ENCODE measurements at places on chromosomes 5 and 9.

GRCh38 chr9:121478816-121479676 lies 20.6 kb downstream of the GGTA1 start:
- no peak for DNase-seq

DNA sequence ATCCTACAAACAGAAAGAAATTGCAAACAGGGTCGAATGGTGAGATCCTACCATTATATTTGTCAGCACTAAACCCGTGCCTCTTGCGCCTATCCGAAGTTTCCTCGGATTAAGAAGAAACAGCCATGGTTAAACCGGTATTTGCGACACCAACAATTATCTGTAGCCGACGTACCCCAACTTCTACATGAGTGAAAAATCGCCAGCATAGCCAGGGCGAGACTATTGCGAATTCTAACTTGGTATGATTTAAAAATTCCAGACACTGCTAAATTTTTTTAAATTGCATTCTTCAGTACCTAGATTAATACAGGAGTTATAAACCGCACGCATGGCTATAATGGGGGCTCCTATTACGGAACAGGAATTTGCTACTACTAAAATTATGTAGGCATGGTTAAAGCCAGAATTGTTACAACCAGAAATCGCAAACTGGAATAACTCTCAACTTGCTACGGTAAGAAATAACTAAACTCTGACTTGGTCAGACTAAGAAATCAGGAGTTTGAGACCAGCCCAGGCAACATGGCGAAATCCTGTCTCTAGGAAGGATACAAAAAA lies 25.3 kb upstream of the ANXA2R start:
- no peak for DNase-seq

GRCh38 chr5:123441408-123441807 lies 18.2 kb upstream of the CEP120 start:
- no peak for DNase-seq

GRCh38 chr9:87212605-87213021 lies 265.3 kb upstream of the GAS1 start:
- no peak for DNase-seq

DNA sequence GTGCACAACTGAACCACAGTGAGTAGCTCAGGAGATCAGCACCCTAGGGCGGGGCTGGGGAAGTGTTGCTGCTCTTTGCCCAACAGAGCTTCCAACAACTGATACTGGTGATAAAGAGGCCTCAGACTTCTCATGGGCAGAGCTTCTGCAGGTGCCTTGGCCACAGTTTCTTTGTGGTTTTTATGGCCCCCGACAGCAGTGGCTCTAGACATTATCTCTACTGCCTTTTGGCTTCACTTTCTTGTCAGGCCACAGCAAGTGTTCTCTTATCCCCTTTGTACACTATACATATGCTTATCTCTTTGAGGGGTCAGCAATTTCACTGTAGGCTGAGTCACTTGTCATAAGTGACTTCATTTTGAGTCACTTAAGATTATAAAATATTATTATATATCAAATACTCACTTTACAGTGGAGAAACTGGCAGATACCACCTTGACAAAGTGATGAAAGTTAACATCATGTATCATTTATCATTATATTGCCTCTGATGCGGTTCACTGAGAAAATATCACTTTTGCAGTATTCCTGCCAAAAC lies 90.9 kb upstream of the COX7C start:
- DNase-seq: no peak

- DNase-seq: no peak
These were observed 18.5 kb upstream of the SNX2 start for GRCh38 chr5:122756264-122756911.

GRCh38 chr9:107706701-107707427 lies 217.3 kb upstream of the KLF4 start:
- no peak for DNase-seq

DNA sequence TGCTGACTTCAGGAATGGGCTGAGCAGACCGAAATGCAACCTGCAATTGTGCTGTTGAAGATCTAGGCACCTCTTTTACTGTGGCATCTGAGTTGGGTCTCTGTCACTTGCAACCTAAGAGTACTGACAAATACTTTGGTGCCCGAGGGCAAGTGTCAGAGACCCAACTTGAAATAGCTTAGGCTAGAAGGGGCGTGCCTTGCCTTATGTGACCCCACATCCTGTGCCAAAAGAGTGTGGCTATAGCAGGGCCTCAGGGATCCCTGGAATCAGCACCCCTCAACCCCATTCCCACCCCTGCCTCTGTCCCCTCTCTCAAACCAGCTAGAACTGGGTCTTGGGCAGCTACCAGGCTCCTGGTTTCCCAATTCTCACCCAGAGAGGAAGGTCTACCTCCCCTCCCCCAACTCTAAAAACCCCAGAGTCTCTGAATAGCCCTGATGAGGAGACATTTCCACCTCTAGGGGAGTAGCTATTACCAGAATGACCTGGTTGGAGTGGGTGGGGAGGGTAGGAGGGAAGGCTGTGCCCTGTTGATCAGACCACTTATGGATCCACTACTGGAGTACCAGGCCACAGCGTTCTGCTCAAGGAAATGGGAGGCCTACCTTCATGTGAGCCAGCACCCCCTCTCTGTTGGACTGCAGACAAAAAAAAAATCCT lies 17.5 kb downstream of the RAI14 start:
- DNase-seq: no peak

GRCh38 chr5:17157916-17158529 lies 59.4 kb upstream of the BASP1 start:
- DNase-seq: no peak

- DNase-seq: no peak
These were observed 119.8 kb upstream of the TBC1D2 start for GRCh38 chr9:98375138-98375726.

- DNase-seq: no peak
These were observed 9.4 kb upstream of the DDX41 start for GRCh38 chr5:177526191-177526590.

- no peak for DNase-seq
These were observed 63.5 kb upstream of the MOCS2 start for GRCh38 chr5:53173083-53173482.

DNA sequence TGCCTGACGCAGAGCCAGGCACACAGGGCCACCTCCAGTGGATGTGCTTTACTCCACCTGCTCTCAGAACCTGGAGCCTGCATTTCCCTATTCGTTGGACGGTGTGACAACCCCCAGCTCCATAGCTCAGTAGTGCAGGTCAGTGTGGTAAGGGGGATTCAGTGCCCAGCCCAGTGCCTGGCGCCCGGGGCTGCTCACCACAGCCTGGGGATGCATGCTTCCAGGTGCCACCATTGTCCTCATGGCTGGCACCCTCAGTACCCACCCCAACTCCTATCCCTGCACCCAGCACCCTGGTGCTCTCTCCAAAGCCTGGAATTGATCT lies 32.8 kb upstream of the ADAMTS2 start:
- no peak for DNase-seq

GRCh38 chr9:102975251-102975650 lies 19.9 kb upstream of the CYLC2 start:
- no peak for DNase-seq

DNA sequence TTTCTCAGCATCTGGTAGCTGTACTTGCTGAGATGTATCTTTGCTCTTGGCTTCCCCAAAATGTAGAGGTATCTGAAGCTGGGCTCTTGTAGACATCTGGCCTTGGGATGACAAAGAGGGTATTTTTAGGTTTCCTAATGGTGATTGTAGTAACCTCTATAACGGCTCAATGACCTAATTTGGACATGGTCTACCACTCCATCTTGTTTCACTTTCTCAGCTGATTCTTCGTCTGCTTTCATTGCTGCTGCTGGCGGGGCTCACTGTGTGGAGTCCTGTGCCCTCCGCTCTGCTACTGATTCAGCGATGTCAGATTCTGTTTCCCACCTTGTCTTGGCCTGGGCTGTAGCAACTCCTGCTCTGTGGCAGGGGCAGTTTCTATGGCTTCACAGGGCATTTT lies 12.7 kb upstream of the MARCHF11 start:
- DNase-seq: no peak

DNA sequence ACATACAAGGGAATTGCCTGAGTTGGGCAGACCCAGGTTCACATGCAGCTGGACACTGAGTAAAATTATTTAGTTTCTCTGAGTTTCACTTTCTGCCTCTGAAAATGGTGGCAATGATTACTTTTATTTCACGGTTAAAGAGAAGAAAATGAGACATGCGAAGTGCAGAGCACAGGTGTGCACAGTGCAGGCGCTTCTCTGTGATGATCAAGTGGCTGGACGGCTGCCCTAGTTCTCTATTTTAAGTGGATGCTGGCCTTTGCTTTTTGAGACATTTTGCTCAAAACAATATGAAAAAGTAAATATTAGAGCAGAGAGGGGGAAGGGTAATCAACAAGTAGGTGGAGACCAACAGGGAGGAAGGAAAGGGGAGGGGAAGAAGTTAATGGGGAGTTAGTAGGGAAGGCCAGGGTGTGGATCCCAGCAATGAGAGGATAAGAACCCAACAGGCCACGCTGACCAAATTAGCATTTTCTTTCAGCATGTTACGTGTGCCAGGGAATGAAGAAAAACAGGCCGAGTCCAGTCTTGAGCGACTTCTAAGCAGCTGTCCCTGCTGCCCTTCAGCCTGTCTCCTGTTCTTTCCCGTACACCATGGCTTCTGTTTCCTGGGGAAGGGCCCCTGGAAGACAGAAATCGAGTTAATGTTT lies 16.1 kb downstream of the SNX18 start:
- DNase-seq: no peak

- DNase-seq: no peak
These were observed 126.5 kb upstream of the ABCA1 start for GRCh38 chr9:105054491-105054890.

DNA sequence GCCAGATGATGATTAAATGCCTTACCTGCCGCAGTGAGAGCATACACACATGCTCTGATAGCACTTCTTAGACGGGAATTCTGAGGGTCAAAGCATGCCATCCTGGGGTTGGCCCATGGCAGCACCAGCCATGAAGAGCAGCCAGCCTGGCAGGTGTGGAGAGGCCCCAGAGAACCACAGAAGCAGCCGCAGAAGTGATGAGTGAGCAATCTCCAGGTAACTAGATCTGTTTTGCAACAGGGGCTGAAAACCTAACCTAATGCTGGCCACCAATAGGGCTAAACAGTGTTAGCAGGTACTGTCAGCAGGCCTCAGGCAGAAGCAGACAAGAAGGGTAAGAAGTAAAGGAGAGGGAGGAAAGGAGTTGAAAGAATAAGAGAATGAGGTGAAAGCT lies 33.5 kb upstream of the HOMER1 start:
- no peak for DNase-seq

DNA sequence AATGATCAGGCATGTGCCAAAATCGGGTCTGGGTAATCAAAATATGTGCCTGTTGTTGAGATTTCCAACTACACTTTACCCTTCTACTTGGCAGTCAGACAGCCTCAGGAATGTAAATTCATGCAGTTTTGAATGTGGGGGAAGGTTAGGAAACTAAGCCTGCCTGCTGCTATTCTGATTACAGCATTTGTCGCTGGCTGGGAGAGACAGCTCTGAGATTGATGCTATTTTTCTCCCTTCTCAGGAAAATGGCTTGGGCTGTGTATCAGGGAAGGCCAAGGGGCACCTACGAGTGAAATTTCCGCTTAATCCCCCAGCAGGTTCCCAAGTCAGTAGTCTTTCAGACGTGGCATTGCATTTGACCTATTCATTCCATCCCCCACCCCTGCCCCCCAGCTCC lies 3.6 kb upstream of the RGS7BP start:
- no peak for DNase-seq
